ENCODE measurements at places on chromosomes 2 and 18.

DNA sequence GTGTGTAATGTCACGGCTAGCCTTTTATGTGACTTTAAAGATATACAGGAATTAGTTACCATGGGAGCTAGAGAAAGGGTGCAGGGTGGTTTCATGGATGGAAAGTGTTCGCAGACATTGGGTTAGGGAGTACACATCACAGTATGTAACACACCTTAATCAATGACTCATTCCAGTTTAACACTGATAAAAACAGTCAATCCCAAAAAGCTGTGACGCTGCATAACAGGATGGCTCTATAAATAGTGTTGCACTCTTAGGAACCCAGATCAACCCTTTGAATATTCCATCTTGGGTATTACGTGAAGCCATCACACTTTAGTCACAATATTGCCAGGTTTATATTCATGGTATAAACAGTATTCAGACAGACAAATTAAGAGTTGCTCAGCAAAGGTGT, 33.6 kb downstream of the CAB39 start:
- no peak for DNase-seq

- DNase-seq: no peak
Measured at GRCh38 chr2:156189143-156189542, 143.4 kb downstream of the NR4A2 start.

GRCh38 chr18:66103550-66103949, 352.7 kb downstream of the CDH7 start:
- DNase-seq: no peak

DNA sequence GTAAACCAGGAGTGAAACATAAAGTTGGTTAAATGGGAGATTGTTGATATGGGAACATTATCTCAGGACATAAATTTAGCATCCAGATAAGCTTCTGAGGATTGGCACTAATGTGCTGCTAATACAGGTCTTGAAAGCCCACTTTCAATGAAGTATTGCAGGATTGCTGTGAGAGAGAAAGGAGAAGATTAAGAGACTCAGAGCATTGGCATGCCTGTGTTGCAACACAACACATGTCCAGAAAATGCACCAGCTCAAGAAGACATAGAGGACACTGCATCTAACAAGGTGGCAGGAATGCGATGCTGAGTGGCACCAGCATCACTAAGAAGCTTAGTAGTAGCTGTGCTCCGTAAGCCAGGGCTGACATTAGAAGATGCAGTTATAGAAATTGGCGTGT, 728.9 kb downstream of the SUCLG1 start:
- no peak for DNase-seq

Measured in NCI-H1092 (cell line).